ENCODE measurements at places on chromosomes 12 and 14.

DNA sequence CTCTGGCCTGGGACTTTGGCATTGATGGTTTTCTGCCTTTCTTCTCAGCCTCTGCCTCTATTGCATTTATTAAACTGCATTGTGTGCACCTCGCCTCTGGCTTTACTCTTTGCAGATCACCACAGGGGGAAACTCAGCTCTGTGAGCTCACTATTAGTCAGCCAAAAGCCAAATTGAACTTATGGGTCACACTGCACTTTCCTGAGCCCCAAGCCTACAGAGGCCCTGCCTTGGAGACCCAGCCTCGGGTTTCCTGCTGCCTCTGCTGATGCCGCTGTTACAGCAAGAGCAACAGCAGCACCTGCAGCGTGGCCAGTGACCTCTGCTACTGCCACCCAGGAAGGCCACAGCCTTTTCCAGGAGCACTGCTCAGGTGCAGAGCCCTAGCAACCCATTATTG, 122.5 kb downstream of the DAD1 start:
- peak; percentile 32 for DNase-seq

- no peak for DNase-seq
Observed at GRCh38 chr12:124576061-124576650, 8.7 kb upstream of the NCOR2 start.

GRCh38 chr14:90911121-90911520, 94.9 kb upstream of the TTC7B start:
- no peak for DNase-seq

GRCh38 chr14:22478247-22478646, 110.8 kb downstream of the DAD1 start:
- DNase-seq: no peak

DNA sequence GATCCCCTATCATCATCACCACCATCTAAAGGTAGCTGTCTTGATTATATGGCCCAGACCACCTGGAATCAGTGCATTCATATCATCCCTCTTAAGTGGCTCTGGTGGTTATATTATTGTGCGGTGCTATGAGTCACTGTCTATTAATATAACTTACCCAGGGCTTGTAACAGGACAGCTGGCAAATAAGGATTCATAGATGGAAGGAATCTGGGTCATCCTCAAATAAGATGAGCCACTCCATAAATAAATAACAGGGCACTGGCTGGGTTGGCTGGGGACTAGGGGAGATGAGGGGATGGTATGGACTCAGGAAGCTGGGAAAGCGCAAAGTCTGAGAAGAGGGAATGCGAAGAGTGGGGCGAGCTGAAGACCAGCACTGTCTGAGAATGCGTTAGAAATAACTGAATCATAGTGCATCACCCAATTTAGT, 216.1 kb downstream of the NUAK1 start:
- DNase-seq: no peak

DNA sequence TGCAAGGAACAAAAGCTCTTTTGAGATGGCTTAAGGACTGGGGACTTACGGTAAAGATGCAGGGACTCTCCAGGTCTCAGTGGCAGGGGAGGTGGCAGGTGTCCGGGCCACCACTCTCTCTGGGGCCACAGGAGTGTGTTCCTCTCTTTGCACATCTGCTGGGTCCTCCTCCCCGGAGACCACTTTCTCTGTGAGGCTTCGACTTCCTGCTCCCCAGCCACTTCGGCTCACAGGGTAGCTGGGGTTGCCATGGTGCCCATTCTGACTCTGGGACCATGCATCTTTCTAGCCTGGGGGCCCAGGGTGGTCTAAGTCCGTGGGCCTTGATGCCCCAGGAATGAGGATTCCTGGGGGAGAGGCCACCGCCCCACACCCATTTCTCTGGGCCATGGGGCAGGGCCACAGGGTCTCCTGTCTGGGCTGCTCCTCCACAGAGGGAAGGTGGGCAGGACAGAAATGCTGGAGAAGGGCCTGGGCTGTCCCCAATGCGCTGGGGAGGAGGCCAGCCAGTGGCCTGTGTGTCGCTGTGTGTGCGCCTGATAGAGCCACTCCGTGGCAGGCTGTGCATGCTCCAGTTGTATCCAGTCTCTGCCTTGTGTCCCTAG, 38.5 kb downstream of the CCDC92 start:
- no peak for DNase-seq

DNA sequence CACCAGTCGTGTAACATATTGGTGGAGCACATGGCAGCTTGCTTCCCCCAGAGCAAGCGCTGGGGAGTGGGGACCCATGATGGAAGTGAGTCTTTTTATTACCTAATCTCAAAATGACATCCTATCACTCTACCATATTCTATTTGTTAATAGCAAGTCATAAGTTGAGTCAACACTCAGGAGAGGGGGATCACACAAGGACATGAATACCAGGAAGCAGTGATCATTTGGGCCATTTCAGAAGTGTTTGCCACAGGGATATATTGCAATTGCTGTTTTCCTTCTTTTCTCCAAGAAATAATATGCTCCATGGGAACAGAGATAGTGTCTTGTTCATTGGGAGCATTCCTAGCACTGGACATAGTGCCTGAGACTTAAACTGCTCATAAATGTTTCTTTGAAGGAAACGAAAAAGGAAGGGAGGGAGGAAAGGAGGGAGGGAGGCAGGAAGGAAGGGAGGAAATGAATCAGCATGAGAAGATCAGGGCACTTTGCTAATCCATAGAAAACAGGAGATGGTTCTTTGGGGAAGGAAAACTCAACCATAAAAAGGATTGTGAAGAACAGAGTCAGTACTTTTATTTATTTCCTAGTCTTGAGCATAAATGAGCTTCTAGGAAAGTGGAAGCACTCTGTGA, 39.2 kb upstream of the EEA1 start:
- DNase-seq: no peak

DNA sequence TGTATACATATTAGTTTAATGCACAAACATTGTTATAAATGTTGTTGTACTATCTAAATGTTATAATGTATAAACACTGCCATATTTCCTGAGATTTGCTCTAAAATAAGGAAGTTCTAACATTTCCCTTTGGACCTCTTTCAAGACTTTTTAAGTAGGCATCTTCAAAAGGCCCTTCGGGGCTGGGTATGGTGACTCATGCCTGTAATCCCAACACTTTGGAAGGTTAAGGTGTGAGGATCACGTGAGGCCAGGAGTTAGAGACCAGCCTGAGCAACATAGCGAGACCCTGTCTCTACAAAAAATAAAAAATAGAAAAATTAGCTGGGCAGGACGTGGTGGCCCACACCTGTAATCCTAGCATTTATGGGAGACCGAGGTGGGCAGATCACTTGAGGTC, 35.5 kb downstream of the FBLN5 start:
- no peak for DNase-seq

- no peak for DNase-seq
Observed at GRCh38 chr12:65196762-65197567, 27.6 kb downstream of the LEMD3 start.

DNA sequence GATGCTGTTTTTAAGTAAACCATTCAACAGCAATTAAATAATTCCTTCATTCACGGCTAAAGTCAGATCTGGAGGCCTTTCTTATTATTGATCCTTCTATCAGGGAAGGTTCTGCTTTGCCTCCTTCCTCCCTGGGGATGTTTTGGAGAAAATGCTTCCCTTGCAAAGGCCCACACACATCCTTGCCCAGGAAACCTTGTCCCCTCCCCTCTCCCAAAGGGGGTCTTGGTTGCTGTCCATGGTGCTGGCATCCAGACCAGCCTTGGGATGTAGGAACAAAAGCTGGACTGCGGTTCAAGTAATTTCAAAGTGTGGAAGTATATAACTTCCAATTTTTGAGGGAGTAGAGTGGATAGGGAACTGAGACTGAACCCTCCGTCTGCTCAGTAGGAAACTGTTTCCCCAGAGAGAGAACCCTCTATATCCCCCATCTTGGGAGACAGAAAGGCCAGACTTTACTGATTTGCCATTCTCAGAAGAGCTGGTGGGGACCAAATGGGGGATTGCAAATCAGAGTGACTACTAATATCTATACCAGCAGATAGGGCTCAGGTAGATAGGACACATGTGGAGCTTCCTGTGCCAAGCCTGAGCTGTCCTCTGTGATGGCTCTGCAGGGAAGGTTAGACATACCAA, 5.6 kb downstream of the MARCHF9 start:
- no peak for DNase-seq

DNA sequence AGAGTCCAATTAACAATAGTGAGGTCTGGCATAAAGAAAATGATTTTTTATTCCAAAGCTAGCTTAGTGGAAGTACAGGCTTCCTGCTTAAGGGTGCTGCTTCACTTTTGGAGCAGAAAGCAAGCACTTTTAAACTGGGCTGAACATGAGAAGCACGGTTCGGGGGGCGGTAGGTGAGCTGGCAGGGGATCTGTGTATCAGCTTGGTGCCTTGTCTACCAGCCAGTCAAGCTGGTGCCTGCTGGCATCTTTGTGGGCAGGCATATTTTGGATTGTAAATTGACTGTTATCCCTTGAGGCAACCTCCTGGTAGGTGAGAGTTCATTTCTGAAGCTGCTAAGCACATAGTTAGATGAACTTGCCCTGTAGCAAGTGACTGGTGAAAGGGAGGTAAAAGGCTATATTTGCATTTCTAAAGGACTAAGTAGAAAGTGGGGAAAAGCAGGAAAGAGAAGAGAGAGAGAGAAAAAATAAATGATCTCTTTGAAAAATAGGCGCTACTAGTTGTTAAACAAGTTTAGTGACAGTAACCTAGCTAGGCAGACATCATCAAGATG, 121.1 kb upstream of the SYT10 start:
- DNase-seq: no peak

GRCh38 chr14:68676511-68676943, 116.3 kb downstream of the ZFP36L1 start:
- no peak for DNase-seq

- no peak for DNase-seq
Observed at GRCh38 chr12:76029982-76030340, 1.6 kb downstream of the PHLDA1 start.

DNA sequence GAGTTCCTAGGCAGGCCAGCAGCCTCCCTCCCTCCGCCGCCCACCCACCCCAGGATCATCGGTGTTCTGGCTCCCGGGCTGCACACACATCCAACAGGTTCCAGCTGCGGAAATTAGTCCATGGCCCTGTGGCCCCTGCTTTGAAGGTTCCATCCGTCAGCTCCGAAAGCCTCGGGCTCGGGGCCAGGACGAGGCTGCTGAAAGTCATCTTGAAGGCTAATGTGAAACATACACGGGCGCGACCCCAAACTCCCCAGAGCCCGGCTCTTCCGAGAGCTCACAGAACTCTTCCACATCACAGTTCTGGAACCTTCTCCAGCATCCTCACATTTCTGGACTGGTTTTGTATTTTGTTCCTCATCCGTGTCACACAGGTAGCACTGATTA, 19.8 kb downstream of the KDM2B start:
- no peak for DNase-seq

DNA sequence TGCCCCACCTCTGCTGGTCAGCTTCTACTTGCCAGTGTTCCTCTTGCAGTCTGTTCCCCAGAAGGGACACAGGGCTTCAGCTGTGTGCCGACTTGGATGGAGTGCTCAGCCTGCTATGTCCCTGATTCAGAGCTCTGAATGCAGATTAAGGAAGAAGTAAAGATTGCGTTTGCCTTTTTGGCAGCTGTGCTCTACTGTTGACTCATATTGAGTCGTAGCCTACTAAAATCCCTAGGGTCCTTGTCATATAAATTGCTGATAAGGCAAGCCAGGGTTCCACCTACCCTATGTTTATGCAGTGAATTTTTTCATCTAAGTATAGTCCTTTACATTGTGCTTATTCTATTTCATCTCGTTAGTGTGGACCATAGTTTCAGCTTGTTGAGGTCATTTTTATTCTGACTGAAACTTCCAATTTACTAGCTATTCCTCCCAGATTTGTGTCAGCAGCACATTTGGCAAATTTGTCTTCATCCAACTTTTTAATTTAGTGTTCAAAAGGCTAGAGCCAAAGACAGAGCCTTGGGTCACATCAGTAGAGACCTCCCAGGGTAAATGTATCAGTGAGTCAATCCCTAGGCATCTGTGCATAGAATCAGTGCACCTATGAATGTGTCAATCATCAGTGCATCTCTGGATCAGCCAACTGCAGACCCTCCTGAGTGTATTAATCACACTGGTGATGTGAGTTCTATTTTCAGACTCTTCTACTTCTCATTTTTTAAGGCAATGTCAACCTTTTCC, 31.9 kb downstream of the CACNA1C start:
- DNase-seq: no peak

- DNase-seq: no peak
Observed at GRCh38 chr14:70317969-70318634, 41.4 kb downstream of the COX16 start.

DNA sequence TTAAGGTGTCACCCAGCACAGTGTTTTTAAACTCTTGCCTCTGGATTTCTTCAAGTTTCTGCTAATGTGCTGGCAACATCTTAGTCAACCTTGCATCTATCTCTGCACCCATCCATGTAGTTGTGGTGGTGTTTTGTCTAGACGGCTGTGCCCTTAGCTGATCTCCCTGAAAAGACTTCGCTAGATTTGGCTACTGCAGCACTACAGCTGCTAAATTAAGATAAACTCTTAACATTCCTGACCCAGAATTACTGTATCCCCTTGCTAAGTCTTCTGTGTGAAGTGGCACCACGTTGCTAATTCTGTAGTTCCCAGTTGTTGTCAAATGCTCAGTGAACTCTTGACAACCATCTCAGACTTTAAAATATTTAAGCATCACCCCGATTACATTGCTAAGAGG, 66.8 kb downstream of the SRGAP1 start:
- no peak for DNase-seq

DNA sequence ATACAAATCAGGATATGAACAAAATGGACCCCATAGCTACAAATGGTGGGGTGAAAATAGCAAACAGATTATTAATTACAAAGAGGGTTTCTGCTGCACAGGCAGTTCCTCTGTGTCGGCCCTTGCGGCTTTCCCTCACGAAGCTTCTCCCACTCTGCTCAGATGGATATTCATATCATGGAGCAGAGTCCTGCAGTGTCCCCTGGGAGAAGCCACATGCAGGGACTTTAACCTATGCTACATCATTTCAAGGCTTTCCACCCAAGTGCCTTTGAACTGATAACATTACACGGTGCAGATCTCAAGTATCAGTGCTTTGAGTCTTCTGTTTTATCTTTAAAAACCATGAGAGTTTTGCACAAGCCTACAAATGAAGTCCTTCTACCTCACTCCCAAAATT, 229.1 kb downstream of the PPM1H start:
- no peak for DNase-seq

DNA sequence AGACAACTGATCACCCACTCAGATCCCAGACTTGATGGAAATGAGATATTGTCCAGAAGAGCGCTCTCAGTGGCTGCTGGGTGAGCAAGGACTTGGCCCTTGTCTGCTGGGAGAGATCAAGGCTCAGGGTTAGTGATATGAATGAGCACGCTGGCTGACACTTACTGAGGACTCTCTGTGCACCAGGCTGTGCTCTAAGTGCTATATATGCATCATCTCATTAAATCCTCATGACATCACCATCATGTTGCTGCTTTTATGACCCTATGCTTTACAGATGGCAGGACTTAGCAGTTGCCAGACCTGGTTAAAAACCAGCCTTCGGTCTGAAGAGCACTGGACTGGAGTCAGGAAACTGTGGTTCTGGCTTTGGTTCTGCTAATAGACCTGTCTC, 260.9 kb downstream of the VRK1 start:
- no peak for DNase-seq

- no peak for DNase-seq
Observed at GRCh38 chr14:99612738-99613330, 8.8 kb upstream of the CCDC85C start.
